Activated T-cell treated with anti-CD3 and anti-CD28 coated beads, Interleukin-2, amount 50 U/mL, for 1 hour (primary cell): ENCODE measurements at places on chromosomes 13 and 19.

DNA sequence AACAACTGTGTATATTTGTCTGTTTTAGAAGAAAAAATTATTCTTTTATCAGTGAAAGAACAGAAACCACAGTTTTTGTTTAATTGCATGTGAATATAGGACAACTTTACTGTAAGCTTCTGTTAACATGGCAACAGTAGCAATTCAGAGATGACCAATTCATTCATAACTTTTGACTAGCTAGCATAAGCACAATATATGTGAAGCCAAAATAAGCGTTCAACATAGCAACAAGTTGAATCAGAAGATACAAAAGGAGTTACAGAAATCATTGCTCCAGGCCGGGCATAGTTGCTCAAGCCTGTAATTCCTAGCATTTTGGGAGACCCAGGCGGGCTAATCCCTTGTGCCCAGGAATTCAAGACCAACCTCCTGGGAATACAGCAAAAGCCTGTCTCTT, 197.1 kb upstream of the GPC6 start:
- DNase-seq = no peak

- no peak for DNase-seq
Observed at GRCh38 chr13:44703371-44703770, 127.2 kb upstream of the TSC22D1 start.

- no peak for DNase-seq
Observed at GRCh38 chr13:41159174-41159573, 26.6 kb upstream of the KBTBD6 start.

DNA sequence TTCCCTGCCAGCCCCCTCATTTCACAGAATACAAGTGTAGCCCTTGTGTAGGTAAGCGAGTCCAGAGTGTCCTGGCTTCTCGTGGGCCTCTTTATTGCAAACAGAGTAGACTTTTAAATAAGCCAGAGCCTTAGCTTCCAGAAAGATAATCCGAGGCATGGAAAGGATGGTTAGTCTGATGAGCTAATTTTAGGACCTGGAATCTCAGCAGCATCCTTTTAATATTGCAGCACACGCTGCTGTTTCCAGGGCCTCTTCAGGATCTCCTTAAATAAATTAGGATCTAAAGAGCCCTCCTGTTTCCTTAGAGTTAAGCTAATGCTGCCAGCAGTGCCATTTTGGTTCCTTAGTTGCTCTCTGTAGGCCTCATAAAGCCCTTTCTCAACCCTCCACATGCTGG, 99.2 kb downstream of the RFC3 start:
- DNase-seq = no peak

DNA sequence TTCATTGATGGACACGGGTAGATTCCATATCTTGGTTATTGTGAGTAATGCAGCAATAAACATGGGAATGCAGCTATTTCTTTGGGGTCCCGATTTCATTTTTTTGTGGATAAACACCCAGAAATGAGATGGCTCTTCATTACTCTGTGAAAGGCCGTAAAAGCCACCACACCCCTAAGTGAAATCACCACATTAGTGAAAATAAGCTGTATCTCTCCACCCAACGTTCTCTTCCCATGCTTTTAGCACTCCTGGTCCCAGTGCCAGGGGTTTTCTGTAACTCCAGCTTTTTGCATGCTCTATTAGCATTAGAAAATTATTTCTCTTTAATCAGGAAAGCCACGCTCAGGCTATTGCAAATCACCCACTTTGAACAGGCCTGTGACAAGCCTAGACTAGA, 15.8 kb downstream of the CHAMP1 start:
- DNase-seq = no peak
